ENCODE measurements at places on chromosomes 6 and 20.
A peak's percentile ranks its signal among the peaks of the same experiment; 100 is the strongest.

GRCh38 chr6:40419946-40420728, 167.0 kb downstream of the LRFN2 start:
- DNase-seq = no peak

DNA sequence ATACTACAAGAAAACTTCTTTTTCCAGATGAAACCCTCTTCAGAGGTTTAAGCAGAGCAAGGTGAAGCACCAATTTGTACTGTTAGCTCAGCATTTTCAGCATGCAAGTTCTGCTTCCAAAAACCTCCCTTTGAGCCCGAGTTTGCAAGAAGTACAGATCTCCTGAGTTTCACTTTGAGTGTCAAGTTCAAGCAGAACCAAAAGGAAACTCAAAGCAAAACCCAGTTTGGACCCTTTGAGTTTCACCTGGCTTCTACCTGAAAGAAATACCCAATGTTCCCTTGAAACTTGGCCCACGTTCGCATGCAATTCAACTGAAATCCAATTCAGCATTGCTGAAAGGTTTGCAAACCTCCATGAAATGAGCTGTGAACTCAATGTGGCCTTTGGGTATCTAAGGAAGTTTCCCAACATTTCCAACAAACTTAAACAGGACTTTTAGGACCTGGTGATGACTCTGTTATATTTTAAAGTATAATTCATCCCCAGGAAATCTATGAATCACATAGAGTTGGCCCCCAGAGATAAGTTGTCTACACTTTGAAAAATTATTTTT, 62.9 kb upstream of the HBS1L start:
- DNase-seq = no peak

GRCh38 chr20:33791959-33792597, 19.1 kb upstream of the CHMP4B start:
- DNase-seq = peak; percentile 27

DNA sequence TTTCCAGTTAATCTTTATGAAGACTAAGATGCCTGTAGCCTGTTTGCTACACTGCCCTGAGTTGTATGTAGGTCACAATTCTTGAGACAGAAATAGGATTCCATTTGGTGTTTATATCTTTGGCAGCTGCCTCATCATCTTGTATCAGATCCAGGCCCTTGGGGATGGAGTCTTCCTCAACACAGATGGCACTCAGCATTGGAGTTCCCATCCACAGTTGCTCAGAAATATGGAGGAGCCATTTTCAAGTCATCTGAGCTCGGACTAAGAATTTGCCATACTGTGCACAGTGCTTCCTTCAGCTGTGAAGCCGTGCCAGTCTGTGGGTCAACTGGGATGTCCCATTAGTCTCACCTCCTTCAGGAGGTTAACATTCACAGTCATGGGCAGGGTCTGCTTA, 156.6 kb downstream of the ZDHHC14 start:
- DNase-seq = no peak

DNA sequence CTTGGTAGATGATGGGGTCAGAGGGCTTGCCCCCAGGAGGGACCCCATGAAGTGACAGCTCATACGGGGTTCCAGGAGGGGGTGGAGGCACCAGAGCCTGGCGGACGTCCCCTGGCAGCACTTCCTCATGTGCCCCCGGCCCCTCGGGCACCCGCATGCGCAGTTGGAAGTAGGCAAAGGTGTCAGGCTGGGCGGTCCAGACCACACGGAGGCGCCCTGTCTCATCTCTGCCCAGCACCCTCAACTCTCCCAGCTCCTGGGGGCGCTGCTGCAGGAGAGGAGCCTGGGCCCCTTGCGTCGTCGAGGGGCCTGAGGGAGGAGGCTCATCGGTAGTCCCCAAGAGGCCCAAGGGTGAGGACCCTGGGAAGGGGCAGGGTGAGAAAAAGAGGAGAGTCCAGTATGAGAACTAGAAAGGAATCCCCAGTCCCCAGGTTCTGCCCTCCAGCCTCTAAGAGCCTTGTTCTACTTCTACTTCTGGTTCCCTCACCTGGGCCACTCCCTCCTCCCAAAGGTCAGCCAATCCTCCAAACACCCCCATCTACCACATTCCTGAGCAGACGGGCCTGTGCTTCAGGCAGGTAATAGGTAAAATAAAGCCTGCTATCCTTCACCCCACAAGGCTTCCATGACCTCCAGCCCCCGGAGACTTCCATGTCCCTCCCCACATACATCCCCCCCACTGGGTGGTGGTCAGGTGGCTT, 23.2 kb downstream of the TNXB start:
- no peak for DNase-seq

GRCh38 chr6:22736740-22737139, 167.4 kb downstream of the HDGFL1 start:
- DNase-seq = no peak

GRCh38 chr6:29129326-29130012, 21.6 kb downstream of the OR2J3 start:
- no peak for DNase-seq

- no peak for DNase-seq
Measured at GRCh38 chr6:140108167-140108566, 733.7 kb upstream of the CITED2 start.

DNA sequence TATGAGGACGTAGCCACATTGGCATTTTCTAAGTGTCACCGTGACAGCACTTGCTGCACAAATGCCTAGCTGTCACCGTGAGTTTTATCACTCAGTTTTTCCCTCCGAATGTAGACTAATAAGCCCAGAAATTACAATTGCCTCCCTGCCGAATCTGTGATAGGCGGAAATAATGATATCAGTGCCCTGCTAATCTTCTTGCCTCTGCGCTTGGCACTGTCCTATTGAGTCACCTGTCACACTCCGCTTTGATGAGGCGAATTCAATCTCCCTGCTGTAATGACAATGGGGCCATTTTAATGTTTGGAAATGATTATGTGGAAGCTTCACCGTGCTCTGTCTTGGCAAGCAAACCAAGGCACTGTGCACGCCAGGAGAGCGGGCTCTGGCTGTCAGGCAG, 112.8 kb downstream of the LINC00237 start:
- DNase-seq = no peak

DNA sequence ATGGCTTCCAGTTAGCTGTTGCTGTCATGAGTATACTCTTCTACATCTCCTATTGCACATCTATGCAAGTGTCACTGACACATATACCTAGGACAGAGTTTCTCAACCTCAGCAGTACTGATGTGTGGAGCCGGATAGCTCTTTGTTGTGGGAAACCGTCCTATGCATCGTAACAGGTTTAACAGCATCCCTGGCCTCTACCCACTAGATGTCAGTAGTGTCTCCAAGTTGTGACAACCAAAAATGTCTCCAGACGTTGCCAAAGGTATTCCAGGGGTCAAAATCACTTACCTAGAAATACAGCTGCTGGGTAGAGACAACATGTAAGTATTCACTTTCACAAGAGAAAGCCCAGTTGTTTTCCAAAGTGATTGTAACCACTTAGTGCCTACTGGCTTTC, 637.6 kb downstream of the RNF144B start:
- DNase-seq = no peak

DNA sequence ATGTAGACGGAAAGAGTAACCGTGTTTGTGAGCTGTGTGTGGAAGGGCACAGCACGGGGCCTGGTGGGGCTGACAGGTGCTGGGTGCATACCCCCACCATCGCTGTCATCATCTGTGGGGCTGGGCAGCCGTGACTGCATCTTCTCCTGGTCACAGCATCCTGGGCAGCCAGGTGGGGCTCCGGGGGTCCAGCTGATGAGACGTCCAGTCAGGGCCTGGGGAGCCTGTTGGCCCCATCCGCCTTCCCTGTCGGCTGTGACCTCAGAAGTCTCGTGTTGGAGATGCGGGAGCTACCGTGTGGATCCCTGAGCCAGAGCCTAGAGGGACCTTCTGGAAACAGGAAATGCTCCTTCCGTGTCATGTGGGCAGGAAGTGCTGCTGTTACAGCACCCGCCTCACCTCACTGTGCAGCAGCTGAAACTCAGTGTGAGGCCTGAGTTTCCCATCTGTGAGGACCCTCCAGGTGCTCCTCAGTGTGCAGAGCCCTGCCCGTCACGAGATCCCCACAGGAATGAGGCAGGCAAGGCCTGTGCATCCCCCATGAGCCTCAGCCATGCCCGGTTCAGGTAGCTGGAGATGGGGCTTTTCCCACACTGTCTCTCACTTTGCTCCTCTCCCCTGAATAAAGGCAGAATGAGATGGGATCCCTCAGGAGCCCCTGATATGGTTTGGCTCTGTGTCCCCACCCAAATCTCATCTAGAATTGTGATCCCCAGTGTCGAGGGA, 108.7 kb downstream of the ERMARD start:
- DNase-seq = no peak

Data from stimulated activated CD8-positive, alpha-beta memory T cell treated with anti-CD3 and anti-CD28 coated beads, Interleukin-7, amount 100 ng/mL, for 1 hour (primary cell).